ENCODE measurements at places on chromosomes 16 and 17.

- no peak for DNase-seq
These were observed 19.0 kb downstream of the UNKL start for GRCh38 chr16:1395444-1396031.

GRCh38 chr17:34527908-34528470 lies 51.4 kb upstream of the TMEM132E start:
- DNase-seq = no peak

- DNase-seq = no peak
These were observed 28.6 kb upstream of the METRNL start for GRCh38 chr17:83050651-83051395.

DNA sequence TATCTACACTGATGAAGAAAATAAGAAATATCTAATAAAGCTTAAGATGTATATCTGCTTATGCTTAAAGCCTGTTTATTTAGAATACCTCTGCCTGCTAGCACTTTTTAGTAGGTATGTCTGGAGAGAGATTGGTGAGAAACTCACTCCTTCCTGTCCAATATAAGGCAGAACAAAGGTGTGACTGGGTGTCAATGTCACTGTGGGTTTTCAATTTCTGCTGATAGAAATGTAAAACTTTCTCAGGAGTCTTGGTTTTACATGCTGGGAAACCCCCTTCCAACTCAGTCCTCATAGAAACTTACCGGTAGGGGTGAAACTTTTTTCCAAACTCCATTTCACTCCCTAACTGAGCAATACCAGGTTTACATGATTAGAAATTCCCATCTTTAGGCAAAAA lies 17.8 kb upstream of the MPHOSPH6 start:
- DNase-seq = no peak

DNA sequence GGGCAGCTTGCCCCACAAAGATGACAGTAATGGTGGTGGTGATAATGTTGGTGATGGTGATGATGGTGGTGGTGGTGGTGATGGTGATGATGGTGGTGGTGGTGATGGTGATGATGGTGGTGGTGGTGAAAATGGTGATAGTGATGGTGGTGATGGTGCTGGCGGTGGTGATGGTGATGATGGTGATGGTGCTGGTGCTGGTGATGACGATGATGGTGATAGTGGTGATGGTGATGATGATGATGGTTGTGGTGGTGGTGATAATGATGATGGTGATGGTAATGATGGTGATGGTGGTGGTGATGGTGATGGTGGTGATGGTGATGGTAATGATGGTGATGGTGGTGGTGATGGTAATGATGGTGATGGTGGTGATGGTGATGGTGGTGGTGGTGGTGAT lies 46.3 kb upstream of the FOXF1 start:
- DNase-seq = no peak

GRCh38 chr17:1693339-1693738 lies 8.7 kb upstream of the PRPF8 start:
- DNase-seq = no peak

- DNase-seq = no peak
These were observed 78.8 kb downstream of the CCDC182 start for GRCh38 chr17:57666201-57666870.

DNA sequence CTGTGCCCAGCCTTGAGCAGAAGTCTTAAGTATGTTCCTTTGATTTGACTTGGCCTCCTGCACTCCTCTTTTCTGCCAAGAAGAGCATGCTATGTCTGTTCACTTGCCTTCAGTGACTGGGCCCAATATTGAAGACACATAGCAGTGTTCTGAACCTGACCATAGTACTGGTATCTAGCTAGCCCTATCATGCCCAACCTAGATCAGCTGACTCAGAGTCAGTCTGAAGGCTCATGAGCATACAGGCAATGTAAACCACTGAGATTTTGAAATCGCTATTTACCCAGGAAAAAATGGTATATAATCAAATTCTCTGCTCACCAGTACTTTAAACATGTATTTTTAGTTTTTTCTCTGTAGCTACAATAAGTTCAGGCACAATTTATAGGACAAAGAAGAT lies 129.4 kb downstream of the TANC2 start:
- DNase-seq = no peak

DNA sequence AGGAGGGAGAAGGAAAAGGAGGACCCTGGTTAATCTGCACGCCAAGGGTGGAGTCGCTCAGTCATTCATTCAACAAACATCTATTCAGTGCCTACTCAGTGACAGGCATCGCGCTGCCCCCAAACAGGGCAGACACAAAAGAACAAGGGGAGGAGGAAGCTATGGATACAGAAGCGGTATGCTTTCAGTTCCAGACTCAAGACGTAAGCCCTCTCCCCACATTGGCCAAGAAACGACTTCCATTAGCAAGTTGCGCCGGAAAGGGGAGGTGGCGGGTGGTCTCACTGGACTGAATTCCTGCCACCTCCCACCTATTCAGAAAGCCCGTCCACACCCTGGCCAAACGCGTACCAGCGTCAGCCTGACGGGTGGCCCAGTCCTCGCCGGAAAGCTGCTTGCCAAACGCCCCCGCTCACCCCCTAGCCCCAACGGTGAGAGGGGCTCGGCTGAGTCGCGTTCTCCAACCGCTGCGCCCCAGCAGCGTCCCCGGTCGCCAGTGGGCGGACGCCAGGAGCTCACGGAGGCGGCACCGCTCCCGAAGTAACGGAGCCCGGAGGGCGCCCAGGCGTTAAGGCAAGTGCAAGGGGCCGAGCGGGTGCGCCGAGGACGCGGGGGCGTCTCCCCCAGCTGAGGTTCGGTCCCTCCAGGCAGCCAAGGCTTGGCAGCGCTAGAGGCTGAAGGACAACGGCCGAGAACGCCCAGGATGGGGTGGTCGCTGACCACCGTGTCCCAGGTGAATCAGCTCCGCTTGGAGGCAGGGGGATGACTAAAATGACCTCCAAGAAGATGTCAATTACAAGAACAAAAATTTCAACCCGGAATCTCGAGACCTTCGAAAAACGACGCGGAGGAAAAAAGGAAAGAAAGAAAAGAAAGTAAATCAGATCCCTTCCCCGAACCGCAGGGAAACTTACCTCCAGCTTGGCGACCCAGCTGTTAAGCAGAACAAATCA lies 470.7 kb downstream of the SOX9 start:
- DNase-seq = no peak

DNA sequence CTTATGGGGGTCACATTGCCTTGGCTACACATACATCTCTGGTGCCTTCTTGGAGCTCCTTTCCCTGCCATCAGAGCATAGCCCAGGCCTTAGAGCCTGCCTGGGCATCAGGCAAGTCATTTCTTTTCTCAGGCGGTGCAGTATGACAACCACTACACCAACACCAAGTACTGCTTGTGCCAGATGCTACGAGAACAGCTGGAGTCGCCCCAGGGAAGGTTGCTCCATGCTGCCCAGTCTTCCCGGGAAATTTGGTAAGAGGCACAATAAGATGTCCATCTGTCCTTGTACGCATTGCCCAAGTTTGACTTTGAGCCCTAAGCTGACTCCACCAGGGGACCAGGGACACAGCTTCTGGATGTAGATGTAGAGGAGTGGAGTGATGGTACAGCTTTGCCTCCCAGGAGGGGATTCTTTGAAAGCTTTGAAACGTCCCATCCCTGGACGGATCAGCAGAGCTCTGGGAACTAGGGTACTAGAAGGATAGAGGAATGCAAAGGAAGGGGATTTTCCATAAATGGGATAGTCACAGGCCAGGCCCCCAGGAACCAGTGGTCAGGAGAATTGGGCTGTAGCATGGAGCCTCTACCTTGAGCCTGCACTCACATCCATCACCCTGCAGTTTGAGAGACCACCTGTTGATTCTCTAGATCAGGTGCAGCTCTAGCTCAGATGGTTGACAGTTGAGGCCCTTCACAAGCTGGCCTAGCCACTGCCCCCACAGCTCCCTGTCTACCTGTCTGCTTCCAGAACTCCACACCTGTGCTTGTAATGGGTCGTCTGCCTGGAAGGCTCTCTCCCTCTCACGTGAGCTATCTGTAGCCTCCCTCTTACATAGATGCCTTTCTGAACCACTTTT lies 11.0 kb upstream of the NFATC3 start:
- no peak for DNase-seq

DNA sequence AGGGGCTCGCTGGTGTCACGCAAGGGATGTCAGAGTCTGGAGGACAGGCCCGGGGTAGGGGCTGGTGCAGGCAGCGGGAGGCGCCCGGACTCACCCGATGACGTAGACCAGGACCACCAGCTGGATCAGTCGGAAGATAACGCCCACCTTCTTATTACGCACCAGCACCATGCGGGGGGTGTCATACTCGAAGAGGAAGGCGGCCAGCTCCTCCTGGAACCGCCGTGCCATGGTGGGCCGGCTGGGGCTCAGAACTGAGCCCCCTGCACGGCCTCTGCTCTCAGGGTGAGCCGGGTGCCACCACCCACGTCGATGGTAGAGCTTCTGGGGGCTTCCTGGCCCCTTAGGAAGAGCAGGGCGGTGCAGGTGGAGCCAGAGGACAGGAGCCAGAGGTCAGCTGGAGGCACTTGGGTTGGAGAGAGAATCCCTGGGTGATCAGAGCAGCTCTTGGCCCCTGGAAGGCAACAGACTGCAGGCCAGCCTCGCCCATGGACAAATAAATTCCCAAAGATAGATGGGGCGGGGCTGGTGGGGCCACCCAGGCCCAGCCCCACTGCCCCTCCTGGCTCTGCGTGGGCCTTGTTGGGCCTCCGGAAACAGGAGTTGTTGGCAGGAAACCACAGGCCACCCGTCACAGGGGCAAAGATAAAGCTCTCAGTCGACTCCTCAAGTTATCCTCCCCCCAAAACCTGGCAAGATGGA lies at the start of gene P2RX1:
TSS of gene P2RX1 (minus strand) at position 471 of the 702 bp plus-strand sequence. CDS start at position 231, 240 bp downstream.
- DNase-seq = no peak

GRCh38 chr17:82776454-82776853 lies 24.6 kb downstream of the TBCD start:
- no peak for DNase-seq

GRCh38 chr16:11101695-11102522 lies 154.1 kb downstream of the SOCS1 start:
- DNase-seq = no peak

DNA sequence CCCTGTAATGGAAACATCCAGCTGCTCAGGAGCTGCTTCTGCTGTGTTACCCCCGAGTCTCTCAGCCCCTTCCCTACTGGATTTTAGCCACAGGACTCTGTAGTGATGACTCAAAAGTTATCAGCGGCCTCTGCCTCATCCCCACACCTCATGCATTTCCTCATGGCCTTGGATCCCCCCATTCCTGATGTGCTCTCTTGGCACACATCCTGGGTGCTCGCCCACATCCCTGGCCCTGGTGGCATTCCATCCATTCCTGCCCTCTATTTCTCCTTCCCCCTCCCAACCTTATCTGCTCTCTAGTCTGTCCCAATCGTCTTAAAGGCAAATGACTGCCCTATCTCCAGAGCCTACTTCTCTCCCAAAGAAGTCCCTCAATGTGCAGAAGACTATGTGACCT lies 24.6 kb downstream of the MARF1 start:
- DNase-seq = no peak

DNA sequence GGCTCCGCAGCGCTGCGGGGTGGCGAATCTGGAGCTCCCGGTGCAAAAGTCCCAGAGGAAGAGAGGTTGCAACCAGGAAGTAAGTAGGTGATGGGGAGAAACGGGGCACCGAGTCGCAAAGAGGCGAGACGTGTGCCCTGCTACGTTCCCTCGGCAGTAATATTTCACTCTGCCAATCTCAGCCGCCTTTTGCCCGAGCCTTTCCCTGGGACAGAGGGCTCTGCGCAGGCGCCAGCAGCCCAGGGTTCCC lies at the start of gene NR1D1:
TSS of gene NR1D1 (minus strand) at position 171 of the 250 bp plus-strand sequence. CDS start 495 bp downstream, outside the sequence.
- no peak for DNase-seq

GRCh38 chr17:82806645-82807044 lies 33.2 kb downstream of the ZNF750 start:
- DNase-seq = no peak

DNA sequence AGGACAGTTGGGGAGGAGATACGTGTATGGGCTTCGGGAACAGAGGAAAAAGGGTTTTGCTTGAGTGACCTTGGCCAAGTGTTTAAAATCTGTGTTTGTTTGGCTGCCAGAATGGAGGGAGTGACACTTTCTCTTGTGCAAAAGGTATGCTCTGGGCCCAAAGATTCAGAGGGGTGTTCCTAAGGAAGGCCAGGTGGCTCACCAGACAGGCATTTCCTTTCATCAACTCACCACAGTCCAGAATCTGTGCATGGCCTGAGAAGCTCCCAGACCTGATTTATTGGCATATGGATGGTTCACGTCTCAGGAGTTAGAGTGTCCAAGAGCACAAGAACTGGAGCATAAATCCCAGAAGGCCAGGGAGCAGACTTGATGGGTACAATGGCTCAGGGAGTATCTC lies 53.4 kb upstream of the NLK start:
- no peak for DNase-seq

DNA sequence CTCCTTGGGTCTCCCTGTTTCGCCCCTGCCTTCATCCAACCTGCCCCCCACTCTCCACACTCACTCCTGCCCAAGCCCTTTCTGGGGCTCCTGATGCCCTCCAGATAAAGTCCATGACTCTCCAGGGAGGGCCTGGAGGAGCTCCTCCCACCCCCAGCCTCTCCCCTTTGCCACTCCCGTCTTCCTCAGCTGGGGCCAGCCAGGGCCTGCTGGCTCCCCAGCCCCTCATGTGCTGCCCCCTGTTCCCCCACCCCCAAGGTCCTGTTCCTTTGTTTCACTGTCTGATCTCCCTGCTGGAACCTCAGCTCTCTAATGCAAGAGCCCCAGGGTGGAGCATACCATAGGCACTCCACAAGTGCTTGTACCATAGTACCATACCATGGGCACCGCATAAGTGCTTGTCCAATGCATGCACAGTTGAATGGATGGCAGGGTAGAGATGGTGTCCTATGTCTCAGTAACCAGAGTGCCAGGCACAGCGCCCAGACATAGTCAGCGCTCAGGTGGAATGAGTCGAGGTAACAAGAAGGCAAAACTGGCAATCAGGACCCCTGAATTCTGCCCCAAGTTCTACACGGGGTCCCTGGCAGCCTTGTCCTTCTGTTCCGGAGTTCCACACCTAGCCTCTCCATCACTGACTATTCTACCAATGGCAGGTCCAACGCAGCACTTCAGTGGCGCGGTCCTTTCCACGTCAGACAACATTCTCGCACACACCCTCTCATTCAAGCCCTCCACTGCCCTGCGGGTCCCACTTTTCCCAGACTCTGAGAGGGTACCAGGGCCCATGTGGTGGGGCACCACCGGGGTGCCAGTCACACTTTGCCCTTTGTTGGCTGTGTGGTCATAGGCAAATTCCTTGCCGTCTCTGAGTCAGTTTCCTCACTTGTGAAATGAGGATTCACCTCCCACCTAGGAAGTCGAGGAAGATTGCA lies 1.4 kb downstream of the PLCD3 start:
- DNase-seq = no peak

GRCh38 chr16:27408602-27409031 lies 6.6 kb downstream of the IL21R start:
- no peak for DNase-seq

- DNase-seq = no peak
These were observed 6.0 kb upstream of the DNAI2 start for GRCh38 chr17:74267987-74268499.

DNA sequence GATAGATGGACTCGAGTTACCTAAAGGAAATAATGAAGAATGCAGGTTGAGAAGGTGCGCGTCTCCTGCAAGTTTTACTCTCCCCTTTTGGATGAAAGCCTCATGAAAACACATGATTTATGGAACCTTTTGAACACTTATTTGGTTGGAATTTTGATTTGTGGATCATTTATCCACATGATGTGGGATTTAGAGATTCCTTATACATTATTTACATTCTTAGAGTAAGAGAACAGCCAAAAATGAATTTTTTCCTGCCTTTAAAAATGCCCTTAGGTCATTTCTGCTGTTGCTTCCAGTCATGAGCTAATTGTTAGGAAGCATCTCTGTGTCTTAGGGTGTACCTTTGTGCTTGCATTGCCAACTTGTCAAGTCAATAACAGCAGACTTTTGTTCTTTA lies 99.9 kb downstream of the RPTOR start:
- no peak for DNase-seq

- DNase-seq = no peak
These were observed 8.0 kb upstream of the KCNG4 start for GRCh38 chr16:84247844-84248243.

GRCh38 chr17:42653179-42654124 lies 5.6 kb upstream of the TUBG2 start:
- DNase-seq = peak; percentile 34

All from hippocampal formation (tissue), 2 donors.